ENCODE measurements at places on chromosomes 1 and 21.

DNA sequence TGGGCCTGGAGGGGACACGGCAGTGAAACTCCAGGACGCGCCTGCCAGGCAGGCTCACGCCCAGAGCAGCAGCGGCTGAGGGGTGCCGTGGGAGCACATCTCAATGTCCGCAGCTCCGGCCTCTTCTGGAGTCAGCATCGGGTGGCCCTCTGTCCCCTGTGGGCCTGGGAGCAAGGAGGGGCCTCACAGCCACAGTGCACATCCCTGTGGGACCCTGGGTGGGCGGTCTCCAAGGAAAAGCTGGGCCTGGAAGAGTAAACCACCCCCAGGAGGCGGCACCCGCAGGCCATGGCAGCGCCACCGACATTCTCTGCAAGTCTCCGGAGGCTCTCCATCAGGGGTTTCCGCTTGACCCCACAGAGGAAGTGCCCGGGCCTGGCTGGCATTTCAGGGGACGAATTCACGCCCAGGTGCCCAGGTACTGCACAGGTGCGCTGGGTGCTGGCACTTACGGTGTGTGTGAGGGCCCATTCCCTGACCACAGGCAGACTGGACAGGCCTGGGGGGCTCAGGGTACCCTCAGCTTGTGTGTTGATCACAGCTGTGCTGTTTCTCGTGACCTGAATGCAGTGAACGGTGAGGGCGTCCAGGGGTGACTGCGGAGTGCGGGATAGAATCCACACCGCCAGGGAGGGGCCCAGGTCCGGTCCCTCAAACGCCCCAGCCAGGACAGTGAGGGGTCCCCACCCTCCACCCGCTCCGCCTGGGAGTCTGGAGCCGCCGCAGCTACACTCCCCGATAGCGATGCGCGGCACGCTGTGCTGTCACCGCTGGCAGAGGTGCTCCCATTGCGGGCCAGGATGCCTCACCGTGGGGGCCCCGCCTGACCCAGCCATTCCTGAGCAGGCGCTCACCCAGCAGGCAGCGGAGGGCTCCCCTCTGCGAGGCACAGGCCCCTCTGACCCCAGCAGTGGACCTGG lies 16.6 kb upstream of the RNF223 start:
- DNase-seq = no peak

GRCh38 chr21:42374457-42374856 lies 8.1 kb upstream of the TFF1 start:
- DNase-seq = no peak

GRCh38 chr1:3032371-3033039 lies 11.2 kb downstream of the ACTRT2 start:
- DNase-seq = no peak

- no peak for DNase-seq
These were observed 92.7 kb downstream of the LRRC8C start for GRCh38 chr1:89725631-89726030.
